Karpas-422 (cell line): ENCODE measurements at places on chromosomes 2 and 18.

DNA sequence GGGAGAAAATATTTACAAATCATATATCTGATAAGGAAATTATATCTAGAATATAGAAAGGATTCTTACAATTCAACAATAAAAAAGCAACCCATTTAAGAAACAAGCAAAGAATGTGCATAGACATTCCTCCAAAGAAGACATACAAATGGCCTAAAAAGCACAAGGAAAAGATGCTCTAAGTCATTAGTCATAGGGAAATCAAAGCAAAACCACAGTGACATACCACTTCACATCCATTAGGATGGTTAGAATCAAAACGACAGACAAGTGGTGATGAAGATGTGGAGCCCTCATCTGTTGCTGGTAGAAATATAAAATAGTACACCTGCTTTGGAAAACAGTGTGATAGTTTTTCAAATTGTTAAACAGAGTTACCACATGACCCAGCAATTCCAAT lies 48.2 kb downstream of the MAPRE2 start:
- no peak for DNase-seq

- DNase-seq: no peak
Measured at GRCh38 chr18:715626-716025, 3.2 kb upstream of the ENOSF1 start.

DNA sequence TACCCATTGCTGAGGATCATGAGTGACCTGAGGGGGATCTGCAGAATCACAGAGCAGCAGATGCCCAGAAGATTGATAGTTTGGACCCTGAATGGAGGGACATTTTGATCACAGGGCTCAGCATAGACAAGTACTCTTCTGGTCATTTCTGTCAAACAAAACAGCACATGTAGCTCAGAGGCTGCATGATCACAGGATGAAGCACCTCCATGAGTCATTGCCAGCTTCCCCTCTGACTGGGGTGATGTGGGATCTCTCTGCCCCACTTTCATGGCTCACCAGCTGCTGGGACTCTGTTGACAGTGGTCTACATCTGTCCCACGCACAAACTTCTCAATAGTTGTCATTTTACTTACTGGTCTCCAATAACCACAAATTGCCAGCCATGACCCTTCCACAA lies 264.1 kb downstream of the RPIA start:
- no peak for DNase-seq

- DNase-seq: peak; percentile 41
Measured at GRCh38 chr2:36964496-36965058, 1.8 kb downstream of the STRN start.

GRCh38 chr2:227163485-227163997 lies 464 bp downstream of the COL4A4 start:
- DNase-seq: no peak

GRCh38 chr2:26721115-26722032 lies 28.9 kb downstream of the KCNK3 start:
- DNase-seq: no peak

GRCh38 chr2:231334981-231335380 lies 60.5 kb upstream of the B3GNT7 start:
- no peak for DNase-seq

DNA sequence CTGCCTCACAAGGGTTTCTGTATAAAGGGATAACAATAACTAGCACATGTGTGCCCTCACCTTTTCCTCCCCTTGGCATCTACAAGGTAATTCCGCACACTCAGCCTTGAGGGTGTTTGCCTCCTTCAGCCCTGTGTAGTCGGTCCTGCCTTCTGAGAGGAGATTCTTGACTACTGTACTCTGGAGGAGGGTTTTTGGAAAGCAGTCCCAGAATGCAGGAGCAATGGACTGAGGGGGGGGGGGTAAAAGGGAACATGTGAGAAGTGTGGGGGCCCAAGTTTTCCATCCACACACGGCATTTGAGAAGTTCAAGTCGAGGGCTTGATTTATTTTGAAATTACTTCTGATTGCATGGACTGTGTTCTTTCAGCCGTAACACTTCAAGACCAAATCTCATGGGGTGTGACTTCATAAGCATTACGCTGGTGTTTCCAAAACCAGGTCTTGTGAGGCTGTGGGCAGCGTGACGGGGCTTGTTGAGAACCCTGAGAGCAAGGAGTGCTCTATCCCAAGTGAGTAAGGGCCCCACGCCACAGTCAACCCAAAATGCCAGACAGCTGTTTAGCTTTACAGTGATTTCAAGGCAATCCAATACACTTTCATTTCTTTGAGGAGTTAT lies 198.7 kb upstream of the MEIS1 start:
- DNase-seq: no peak

- DNase-seq: no peak
Measured at GRCh38 chr2:70005752-70006446, 44.5 kb upstream of the ASPRV1 start.

GRCh38 chr18:70598406-70598805 lies 309.6 kb downstream of the SOCS6 start:
- peak; percentile 58 for DNase-seq

- DNase-seq: peak; percentile 48
Measured at GRCh38 chr2:125224830-125225229, 1199.7 kb downstream of the CNTNAP5 start.

DNA sequence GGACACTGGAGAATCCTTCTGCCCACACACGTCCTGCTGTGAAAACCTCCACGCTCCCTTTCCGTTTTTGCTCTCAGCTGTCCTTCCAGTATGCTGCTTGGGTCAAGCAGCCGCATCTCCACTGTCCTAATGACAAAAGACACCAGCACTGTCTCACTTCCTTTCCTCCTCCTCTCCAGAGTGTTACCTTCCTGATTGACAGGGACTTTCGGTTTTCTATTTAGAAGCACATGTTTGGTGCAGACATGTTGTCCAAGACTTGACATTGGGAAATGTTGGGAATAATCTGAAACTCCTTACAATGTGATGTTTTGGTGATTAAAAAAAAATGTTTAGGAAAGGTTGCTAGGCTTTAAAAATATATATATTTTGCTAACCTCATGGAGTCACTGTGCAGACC lies 226.6 kb downstream of the FAM210A start:
- DNase-seq: no peak

- DNase-seq: no peak
Measured at GRCh38 chr18:54743605-54743995, 84.7 kb upstream of the RAB27B start.

GRCh38 chr2:103962670-103963069 lies 891.2 kb upstream of the POU3F3 start:
- DNase-seq: no peak

- DNase-seq: no peak
Measured at GRCh38 chr2:42084231-42084671, 36.4 kb downstream of the PKDCC start.

- no peak for DNase-seq
Measured at GRCh38 chr18:3069671-3070433, 56.9 kb upstream of the LPIN2 start.

GRCh38 chr18:28469946-28470345 lies 293.0 kb upstream of the CDH2 start:
- no peak for DNase-seq

DNA sequence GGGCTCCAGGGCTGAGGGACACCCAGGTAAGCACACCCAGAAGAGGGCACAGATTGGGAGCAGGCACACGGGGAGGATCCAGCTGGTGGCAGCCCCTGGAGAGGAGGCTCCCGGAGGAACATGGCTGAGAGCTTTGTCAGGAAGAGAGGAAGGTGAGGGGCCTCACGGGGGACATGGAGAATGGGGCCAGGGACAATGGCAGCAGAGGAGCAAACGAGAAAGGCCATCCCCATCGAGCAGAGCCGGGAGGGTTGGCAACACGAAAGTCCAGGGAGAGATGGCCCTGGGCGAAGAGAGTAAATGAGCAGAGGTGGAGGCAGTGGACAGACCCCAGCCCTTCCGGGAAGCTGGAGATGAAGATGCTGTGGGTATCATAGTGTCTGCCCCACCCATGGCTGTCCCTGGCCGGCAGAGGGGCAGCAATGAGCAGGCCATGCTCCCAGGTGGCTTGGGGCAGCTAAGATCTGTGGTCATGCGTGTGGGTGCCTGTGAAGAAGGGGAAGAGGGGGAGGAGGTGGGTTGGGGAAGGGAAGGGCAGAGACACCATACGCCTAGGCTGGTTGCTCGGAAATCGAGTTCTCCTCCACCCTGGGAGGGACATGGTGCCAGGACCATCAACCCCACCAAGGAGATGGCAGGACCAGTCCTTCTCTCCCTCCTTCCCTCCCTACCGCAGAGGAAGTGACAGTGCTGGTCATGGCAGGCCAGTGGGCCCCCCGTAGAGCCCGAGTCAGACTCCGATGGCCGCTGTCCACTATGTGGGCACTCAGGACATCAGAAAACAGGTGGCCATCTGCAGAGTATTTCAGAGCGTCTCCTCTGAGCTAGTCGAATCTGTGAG lies 191.7 kb downstream of the NDUFA10 start:
- no peak for DNase-seq

DNA sequence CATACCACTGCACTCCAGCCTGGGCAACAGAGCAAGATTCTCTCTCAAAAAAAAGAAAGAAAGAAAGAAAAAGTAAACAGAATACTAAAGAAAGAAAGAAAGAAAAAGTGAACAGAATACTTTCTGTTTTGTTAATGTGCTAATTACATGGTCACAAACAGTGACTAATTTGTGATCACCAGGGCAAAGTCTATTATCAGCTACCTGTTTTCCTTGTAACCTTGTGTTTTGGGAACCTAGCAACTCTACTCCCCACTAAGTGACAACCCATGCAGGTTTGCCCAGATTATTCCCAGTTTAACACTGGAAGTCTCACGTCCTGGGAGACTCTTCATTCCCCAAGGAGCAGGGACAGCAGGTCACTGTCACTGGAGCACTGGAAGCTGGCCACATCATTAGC lies 16.7 kb upstream of the UGT1A9 start:
- DNase-seq: no peak

DNA sequence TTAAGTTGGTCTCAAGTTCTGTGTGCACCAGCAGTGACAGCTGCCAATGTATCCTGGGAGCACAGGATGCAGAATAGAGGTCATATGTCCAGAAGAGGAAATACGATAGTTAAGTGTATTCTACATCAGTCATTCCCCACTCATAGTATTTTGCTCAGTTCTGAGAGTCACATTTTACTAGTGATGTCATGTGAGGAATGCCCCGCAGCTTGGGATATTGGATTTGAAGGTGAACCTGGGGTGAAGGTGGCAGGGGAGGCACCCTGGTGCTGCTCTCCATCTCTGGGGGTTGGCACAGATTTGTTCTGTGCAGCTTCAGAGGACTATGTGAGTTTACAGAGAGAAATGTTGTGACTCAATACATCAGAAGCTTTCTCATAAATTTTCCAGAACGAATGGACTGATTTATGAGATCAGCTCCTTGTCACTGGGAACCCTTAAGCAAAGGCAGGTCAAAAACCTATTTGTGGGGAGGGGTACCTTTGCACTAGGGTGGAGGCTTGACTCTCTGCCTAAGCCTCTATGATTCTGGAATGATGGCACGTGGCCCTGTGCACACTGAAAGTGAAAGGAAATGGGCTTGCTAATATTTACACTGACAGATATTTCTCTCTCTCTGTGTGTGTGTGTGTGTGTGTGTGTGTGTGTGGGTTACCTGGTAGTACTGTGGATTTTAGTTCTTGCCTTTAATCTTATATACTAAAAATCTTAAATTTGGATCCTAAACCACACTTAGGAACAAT lies 95.9 kb downstream of the NEB start:
- no peak for DNase-seq

GRCh38 chr2:14952400-14952963 lies 320.0 kb downstream of the LRATD1 start:
- no peak for DNase-seq

- no peak for DNase-seq
Measured at GRCh38 chr2:69437751-69438154, 518 bp upstream of the NFU1 start.

GRCh38 chr2:12674644-12675328 lies 42.0 kb upstream of the TRIB2 start:
- DNase-seq: no peak

- DNase-seq: no peak
Measured at GRCh38 chr2:158228943-158229508, 127.3 kb downstream of the UPP2 start.

DNA sequence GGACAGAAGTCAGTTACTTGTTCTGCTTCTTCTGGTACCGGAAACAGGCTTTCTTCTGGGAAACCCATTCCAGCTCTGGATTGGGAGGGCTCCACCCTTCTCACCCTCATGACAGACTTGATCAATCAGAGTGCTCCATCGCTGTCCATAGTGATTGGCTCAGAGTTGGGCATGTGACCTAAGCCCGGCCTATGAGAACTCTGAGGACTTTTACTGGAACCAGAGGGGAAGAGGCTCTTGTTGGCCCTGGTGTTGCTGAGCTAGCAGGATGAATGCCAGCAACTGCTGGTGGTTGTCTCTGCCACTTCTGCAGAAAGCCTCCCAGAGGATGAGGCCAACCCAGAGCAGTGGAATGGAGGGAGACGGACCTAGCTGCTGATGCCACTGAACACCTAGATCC lies 33.3 kb downstream of the TMEM37 start:
- DNase-seq: peak; percentile 53

GRCh38 chr2:19745318-19746136 lies 156.3 kb downstream of the TTC32 start:
- no peak for DNase-seq

DNA sequence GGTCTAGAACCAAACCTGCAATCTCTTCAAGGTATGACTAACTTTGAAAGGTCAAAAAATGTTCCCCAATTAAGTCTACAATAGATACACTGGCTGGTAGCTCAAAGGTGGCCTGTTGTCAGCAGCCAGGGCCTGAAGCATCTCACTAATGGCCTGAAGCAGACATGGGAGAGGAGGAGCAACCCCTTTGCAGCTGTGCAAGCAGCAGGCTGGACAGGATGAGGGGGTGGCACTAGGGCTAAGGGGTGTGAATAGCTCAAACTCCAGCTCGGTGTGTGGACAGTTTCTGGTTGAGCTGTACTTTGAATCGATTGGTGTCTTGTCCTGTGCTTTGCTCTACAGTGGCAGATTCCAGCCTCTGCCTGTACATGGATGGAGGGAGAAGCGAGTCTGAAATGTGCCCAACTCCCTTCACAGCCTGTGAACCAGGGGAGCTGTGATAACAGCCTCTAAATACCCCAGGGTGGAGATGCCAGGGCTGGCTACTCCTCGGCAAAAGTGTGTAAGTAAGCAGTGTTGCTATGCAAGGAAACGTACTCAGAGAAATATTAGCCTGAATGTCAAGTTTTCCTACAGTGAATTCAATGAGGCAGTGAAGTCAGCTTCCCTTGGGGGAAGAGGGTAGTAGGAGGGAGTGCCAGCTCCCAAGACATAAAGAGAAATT lies 34.7 kb upstream of the DTNB start:
- DNase-seq: no peak
